ENCODE measurements at places on chromosomes 3 and 15. TPM values are rescaled to one million over a fixed set of nuclear protein-coding genes. Genes with fewer than 3 reads are reported as not detected.

Gene MLF1
- total RNA-seq, result 14.3 TPM

DNA sequence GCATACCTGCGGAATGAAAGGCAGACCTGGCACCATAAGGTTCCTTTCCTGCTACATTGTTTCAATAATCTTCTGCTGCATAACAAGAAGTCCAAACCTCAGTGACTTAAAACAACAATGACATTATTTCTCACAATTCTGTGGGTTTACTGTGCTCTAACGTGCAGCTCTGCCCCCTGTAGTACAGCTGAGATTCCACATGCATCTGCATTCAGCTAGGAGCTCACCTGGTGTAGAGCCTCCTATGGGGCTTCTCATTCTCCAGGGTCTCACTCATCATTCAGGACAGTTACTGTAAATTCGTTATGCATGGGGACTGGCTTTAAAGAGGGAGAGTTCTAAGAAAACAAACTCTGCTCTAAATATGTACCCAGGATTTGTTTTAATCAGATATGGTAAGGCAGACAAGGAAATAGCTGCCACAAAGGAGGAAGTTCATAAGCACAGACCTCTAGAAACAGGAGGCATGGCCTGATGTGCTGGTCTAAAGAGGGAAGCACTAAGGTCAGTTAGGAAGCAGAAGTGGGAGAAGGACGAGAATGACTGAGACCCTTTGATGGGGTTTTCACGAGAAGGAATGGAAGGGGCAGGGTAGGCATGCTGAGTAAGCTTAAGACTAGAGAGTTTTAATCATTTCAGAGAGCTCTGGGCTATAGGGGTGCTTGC is 347.0 kb downstream of the NEK10 start:
- no peak for DNase-seq

DNA sequence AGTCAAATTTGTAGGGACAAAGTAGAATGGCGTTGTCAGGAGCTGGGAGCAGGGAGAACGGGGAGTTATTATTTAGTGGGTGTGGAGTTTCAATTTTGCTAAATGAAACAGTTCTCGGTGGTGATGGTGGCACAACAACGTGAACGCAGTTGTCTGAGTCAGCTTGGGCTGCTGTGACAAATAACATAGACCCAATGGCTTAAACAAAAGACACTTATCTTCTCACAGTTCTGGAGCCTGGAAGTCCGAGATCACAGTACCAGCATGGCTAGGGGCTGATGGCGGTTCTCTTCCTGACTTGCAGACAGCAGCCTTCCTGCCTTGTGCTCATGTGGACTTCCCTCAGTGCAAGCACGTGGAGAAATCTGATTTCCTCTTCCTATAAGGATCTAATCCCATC is 90.2 kb downstream of the CHSY1 start:
- DNase-seq, result no peak

DNA sequence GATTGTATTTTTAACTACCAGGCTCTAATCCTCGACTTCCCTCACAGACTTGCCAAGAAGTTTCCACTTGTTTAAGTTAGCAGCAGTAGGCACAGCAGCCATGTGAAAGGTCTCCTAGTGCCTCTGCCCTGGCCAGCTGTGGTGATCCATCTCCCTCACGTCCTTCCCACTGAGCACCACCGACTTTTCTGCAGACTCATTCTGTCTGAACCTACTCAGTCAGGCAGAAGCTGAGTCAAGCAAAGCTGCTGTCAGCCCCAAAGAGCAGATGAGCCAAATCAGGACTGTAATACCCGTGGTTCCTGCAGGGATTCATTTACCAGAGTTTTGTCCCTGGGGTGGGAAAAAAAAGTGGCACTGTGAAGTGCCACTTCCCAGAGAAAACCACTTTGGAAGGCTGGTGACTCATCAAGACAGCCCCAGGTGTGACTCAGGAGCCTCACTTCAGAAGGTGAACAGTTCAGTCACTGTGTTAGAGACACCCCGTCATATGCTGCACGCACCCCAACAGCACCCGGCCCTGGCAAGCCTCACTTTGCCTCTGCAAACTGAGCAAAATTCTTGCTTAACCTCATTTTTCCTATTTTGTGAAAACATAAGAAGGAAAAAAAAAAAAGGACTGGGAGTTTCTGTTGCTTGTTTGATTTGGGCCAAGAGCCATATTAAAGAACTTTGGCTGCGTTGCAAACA is 76.0 kb downstream of the WWTR1 start:
- no peak for DNase-seq

DNA sequence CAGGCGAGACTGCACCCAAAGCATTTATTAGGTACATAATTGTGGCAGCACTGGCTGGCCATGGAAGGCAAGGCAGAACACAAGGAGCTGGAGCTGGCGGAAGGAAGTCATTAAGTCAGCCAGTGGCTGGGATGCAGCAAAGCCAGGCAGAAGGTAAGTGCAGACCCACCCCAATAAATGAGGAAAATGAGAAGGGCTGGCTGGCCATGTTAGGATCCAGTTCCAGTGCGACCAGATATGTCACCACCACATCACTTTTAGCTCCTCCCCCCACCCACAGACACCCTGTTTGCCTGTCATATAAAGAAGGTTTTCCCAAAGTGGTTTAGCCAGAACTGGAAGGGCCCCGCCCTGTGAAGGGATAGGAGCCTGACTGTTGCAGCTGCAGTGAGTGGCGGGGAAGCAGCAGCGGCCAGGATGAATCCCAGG is at the start of gene FURIN:
TSS of gene FURIN (plus strand) at position 328 of the 429 bp plus-strand sequence. CDS start 7,153 bp downstream, outside the sequence.
- no peak for DNase-seq

DNA sequence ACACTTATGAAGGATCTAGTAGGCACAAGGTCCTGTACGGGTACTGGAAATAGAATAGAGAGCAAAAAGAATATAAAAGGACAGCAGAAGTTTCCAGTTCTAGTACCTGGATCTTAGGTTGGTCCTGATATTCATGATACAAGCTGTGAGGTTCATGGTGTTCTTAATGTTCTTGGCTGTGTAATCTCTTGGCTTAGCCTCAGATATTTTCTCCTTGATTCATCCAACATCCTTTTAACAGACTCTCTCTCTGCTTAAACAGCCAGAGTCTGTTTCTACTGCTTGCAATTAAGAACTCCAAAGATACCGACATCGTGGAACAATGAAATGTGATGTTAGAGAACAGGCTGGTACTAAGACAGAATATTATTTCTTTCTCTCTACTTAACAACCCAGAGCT is 49.9 kb downstream of the CNTN3 start:
- DNase-seq, result no peak

GRCh38 chr15:70097063-70097320 is 725 bp downstream of the TLE3 start:
- no peak for DNase-seq

Gene DPP8
- 35.6 TPM for total RNA-seq

Gene PRKCD
- total RNA-seq, result 34.1 TPM

Gene OSBPL10
- total RNA-seq, result 29.7 TPM

DNA sequence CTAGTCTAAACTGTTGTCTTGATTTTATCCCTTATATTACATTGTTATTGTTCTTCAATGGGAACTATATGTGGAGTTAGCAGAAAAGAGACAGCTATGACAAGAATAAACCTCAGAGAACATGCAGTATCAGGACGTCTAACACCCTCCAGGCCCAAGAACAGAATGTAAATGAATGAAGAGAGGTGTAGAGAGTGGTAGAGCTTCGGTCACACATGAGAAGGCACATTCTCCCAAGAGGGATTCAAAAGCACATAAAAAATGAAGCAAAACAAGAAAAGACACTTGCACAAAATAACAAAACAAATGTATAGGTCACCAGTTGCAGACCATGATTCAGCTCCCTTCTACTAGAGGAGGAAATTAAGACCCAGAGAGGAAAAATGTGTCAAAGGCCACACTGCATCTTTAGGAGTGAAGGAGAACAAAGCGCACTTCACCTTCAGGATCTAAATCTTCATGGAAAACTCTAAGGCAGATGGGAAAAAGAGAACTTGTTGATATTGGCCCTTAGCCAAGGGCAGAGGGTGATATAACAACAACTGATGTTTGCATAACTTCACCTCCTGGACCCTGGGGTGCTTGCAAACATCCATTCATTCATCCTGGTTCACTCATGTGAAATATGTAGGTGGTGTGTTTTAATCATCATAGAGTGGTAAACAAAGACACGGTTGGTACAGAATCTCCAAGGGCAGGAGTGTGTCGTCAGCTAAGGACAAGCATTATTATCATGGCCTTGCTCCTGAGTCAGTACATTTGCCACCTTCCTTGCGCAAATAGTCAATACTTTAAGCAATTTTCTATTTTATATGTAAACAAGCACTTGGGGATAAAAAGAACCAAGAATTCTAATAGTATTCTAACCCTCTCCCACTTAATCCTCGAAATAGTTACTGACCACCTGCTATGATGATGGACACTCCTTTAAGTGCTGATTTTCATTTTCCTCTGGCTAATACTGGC is 8.8 kb downstream of the NEK10 start:
- DNase-seq, result no peak

- peak; percentile 74 for DNase-seq
Measured at GRCh38 chr3:102904629-102905028, 469.8 kb downstream of the ZPLD1 start.

Gene DUT
- 63.7 TPM for total RNA-seq

DNA sequence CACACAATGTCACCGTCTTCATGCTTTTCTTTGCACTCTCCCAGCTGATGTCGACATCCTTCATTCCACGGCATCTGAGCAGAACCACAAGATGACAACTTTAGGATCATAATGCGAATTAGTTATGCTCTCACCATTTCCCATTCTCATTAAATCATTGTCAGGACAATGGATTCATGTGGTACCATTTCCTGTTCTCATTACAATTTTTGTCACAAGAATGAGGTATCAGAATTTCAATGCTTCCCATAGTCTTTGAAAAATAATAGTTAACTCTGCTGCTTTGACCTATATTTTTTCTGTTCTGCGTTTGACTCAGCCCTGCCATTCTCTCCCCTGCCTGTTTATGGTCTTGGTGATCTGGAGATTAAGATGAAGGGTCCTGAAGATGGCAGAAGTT is 175.7 kb upstream of the MDFIC2 start:
- DNase-seq, result no peak

DNA sequence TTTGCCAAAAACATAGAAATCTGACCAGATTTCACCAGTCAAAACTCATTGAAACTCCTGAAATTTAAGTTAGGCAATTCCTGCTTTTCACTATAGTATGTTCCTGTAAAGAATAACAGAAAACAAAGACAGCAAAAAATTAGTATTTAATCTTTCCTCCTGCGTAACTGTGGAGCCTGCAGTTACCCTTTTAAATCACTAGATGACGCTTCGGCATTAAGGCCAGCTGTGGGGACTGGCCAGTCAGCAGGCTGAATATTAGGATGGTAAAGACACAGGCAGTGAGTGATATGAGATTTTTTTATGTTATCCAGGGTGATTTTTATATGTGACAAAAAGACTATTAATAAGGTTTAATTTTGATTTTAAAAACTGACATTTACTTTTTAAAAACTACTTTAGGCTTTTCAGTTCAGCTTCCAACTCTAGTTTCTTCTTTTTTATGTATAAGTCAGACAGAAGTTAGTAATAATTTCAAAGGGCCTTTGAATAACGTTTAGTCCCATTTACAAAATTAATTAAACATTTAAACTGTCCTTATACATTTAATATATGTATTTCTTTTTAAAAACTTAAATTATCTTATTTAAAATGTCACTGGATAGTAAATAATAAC is 165.1 kb downstream of the PPM1L start:
- no peak for DNase-seq

GRCh38 chr3:122497425-122497824 is 17.3 kb downstream of the KPNA1 start:
- no peak for DNase-seq

- no peak for DNase-seq
Measured at GRCh38 chr3:192079098-192079497, 618.1 kb downstream of the PYDC2 start.

GRCh38 chr3:129070086-129070885 is 9.7 kb downstream of the GP9 start:
- DNase-seq, result no peak

GRCh38 chr3:101667844-101668243 is 9.1 kb downstream of the ZBTB11 start:
- DNase-seq, result no peak

DNA sequence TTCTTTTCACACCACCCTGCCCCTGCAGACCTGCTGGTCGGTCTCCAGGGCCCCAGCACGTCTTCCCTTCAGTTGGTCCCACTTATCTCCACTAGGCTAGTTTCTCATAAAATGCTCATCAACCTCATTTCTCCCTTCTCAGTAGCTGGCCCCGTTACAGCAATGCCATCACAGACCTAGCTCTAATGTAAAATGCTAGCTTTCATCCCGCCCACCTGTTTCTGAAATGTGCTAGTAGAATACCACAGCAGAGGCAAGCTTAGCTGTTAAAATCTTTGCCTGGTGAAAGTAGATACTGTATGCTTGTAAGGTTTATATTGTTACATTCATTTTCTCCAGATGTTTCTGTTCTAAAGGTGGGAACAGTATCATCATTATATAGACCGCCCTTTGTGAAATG is 13.1 kb downstream of the MKRN2OS start:
- DNase-seq, result no peak

DNA sequence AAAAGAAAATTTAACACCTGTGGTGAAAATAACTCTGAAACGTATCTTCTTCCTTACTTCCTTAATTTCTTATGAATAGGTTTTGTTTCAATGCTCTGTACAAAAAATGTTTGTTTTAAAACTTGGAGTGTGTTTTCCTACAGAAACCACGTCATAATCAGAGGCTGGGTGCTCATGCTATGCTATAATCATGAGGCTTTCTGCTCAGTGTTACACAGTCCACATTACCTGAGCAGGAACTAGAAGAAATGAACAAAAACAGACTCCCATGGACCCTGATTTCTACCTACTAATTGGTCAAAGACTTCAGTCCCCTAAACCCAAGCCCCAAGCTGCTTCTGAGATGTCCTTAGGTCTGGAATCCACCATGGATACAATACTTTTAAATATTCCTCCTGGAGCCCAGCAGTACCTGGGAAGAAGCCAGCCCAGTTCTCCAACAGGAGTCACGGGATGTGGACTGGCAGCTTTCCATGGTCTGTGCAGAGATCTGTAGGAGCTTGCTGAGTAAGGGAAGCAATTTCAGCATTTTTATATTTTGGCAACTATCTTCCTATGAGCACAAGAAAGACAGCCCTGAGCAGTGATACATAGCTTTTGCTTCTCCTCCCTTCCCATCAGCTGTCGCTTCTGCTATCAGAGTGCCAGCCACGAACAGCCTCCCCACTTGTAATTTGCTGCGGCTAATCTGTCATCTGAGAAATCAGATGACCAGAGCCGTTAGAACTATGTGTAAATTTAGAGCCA is 65.6 kb downstream of the WDR72 start:
- no peak for DNase-seq

Gene CHRNA7
- 1.3 TPM for total RNA-seq

All from posterior vena cava (tissue), 2 donors.